ENCODE measurements at places on chromosomes 2 and 18.
A peak's percentile ranks its signal among the peaks of the same experiment; 100 is the strongest.

- no peak for DNase-seq
These were observed 185.3 kb downstream of the NYAP2 start for GRCh38 chr2:225584796-225585195.

- DNase-seq, result no peak
These were observed 126.9 kb upstream of the PIK3C3 start for GRCh38 chr18:41828137-41828536.

- DNase-seq, result no peak
These were observed 205.3 kb downstream of the ZFP36L2 start for GRCh38 chr2:43020990-43021669.

DNA sequence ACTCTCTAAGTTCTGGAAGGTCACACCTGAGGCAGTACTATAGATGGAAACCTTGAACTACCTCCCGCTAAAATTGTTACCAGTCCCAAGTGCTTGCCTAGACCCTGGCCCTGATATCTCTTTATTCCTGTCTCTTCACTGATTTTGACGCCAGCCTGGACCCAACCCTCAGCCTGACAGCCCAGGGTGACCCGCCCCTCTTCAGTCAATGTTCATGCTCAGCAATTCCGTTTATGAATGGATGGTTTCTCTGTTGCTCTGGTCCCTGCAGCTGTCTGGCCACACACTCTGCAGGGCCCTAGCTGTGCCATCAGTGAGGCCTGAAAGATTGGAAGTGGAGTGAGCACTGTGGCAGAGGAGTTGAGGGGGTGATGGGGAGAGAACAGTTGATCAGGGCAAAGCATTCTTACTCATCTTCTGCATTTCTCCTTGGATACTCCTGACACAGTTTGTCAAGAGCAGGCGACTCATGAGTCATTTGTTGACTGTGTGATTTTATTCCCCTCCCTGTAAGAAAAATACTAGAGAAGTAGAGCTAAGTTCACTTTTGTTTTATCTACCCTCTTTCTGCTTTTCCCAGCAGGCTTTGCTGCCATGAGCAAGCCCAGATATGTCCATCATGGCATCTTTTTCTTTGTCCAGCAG lies 46.0 kb downstream of the NPAS2 start:
- peak; percentile 40 for DNase-seq

- DNase-seq, result no peak
These were observed 212.5 kb downstream of the ZFP36L2 start for GRCh38 chr2:43013821-43014345.

- no peak for DNase-seq
These were observed at the start of gene NAT8 for GRCh38 chr2:73642338-73643018. Gene NAT8 (minus strand): TSS chr2:73642422. CDS start chr2:73641628, 794 bp downstream.

GRCh38 chr18:54197747-54198411 lies 26.6 kb downstream of the MBD2 start:
- no peak for DNase-seq

DNA sequence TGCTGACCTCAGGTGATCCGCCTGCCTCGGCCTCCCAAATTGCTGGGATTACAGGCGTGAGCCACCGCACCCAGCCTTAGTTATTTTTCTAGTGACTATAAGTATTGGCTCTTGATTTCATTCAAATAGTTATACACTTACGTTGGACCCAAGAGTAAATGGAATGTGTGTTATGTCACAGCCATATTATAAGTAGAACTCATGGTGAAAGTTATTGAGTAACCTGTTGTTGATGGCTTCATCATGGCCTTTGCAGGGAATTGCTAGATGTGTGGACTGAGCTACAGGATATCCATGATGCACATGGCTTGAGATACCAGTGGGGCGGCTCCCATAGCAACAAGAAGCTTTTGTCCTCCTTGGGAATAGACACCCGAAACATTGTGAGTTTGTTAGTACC lies 44.7 kb downstream of the AFTPH start:
- DNase-seq, result no peak

- DNase-seq, result no peak
These were observed 282.0 kb upstream of the RND3 start for GRCh38 chr2:150769421-150769820.

DNA sequence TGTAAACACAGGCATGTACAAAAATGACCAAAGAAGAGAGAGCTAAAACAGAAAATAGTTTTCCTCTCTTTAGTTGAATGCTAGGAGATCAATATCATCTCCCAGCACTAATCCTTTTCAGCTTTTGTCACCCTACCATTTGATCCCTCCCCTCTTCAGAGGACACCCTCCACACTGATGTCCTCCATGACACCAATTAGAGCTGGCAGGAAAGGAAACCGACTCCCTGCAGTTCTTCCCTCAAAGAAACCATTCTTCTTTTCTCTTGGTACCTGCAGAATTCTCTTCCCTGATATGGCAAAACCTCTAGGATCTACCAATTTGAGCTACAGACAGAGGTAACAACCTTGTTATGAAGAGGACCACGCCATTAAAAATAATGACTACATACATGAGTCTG lies 5.3 kb downstream of the EPB41L3 start:
- no peak for DNase-seq

- DNase-seq, result peak; percentile 2
These were observed 877.6 kb downstream of the SLC4A3 start for GRCh38 chr2:220504938-220505503.

GRCh38 chr18:79853303-79853992 lies 55.7 kb downstream of the KCNG2 start:
- no peak for DNase-seq

DNA sequence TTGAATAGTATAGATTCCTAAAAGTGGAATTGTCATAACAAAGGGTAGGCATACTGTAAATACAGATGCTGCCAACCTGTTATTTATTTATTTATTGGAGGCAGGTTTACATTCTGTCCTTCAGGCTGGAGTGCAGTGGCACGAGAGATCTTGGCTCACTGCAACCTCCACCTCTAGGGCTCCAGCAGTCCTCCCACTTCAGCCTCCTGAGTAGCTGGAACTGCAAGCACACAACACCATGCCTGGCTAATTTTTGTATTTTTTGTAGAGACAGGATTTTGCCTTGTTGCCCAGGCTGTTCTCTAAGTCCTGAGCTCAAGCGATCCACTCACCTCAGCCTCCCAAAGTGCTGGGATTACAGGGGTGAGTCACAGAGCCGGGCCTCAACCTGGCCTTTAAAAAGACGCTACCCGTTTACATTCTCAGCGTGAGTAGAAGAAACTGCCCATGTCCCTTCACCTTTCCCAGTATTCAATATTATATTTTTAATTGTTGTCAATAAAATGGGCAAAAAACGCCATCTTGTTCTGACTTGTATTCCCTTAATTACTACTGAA lies 3.0 kb upstream of the ROCK2 start:
- peak; percentile 17 for DNase-seq

- DNase-seq, result no peak
These were observed 390.2 kb upstream of the SETBP1 start for GRCh38 chr18:44290366-44290977.

GRCh38 chr2:177799531-177799930 lies 273.0 kb downstream of the PDE11A start:
- peak; percentile 28 for DNase-seq

DNA sequence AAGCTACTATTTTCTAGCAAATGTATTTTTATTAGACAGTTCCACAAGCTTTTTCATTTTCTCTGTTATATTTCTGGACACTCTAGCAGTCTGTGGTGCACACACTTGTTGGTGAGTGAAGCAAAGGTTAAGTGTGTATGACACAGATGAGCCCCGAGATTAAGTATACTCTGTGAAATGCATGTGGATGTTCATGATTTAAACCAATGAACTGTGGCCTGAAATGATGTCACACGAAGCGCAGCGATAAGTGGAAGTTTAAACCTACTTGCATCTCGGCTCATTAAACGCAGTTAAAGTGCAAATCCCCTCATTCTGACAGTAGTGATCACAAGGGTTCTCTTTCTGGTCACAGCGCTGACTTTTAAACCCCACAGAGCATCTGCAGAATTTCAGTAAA lies 1488.8 kb upstream of the NXPH2 start:
- no peak for DNase-seq

Data from LoVo (cell line).